Upper lobe of left lung (tissue), 6 donors: ENCODE measurements at places on chromosomes 12 and 14. TPM values are rescaled to one million over a fixed set of nuclear protein-coding genes. Genes with fewer than 3 reads are reported as not detected.

The KRT71 gene
- not detected for total RNA-seq

The VIPAS39 gene
- total RNA-seq, result 15.8 TPM

The ZNF10 gene
- 7.1 TPM for total RNA-seq

The ASCL1 gene
- total RNA-seq, result not detected

The LBHD2 gene
- total RNA-seq, result not detected

The PRB2 gene
- total RNA-seq, result not detected
